ENCODE measurements at places on chromosomes 3 and 15. TPM values are rescaled to one million over a fixed set of nuclear protein-coding genes. Genes with fewer than 3 reads are reported as not detected.

Gene HCN4
- total RNA-seq, result not detected

Gene SLC4A7
- 12.8 TPM for total RNA-seq

Gene GPR62
- not detected for total RNA-seq

Gene VIPR1
- total RNA-seq, result 0.09 TPM

Gene SLC24A5
- total RNA-seq, result not detected

Gene TMEM39A
- 50.5 TPM for total RNA-seq

Gene SPTBN5
- total RNA-seq, result under 0.01 TPM

Gene HRG
- not detected for total RNA-seq

Gene ARNT2
- 22.0 TPM for total RNA-seq

Gene SAMD7
- not detected for total RNA-seq

Gene TMEM207
- total RNA-seq, result not detected

Gene SLC15A2
- total RNA-seq, result 1.2 TPM

Gene REC114
- not detected for total RNA-seq

Gene IQSEC1
- 19.8 TPM for total RNA-seq

Gene ILDR1
- not detected for total RNA-seq

All from pericardium fibroblast (primary cell).